Osteoblast (primary cell): ENCODE measurements at places on chromosomes 12 and 14.
A peak's percentile ranks its signal among the peaks of the same experiment; 100 is the strongest.

- DNase-seq = no peak
These were observed 7.2 kb upstream of the WSCD2 start for GRCh38 chr12:108121728-108122471.

GRCh38 chr12:58095002-58095401 is 153.6 kb downstream of the ATP23 start:
- DNase-seq = no peak

DNA sequence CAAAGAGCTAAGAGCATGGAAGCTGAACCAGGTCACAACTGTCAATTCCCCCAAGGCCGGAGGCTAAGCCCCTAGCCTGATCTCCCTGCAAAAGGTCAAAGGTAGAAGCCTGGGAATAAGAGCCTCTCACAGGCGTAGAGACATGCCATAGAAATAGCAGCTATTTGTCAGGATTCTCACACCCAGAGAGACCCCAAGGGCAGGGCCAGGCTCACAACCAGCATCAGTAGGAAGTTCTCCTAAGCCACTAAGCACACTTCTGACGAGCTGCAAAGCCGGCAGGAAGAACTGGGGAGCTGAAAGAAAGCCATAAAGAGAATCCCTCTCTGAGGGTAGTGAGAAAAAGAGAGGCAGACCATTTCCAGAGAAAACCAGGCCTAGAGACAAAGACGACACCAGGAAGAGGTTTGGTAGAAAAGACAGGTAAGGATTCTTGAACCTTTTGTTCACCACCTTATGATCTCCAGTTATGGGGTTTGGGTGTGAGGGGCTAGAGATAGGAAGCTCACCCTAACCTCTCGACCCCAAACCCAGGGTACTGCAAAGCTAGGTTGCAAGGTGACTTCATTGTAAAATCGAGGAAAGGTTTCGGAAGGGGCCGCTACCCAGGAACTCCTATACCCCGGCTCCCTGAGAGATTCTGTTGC is 1.0 kb downstream of the SMARCC2 start:
- peak; percentile 82 for DNase-seq

GRCh38 chr14:36785511-36785910 is 123.9 kb downstream of the PAX9 start:
- DNase-seq = no peak

DNA sequence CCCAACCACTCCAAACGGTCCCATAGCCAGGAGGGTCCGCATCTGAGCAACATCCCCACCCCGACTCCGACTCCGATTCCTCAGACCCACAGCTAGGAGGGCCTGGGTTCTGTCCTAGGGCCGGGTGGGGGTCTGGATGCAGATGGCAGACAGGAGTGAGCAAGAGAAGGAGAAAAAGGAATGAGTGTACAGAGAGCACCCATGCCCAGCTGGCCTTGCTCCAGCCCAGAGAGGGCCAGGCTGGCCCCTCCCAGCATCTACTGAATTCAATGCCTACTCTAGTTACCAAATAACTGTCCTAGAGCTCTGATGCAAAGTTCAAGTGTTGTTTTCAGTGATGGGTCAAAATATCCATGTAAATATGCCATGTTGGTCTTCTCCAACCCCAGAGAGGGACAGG is 40.8 kb downstream of the VDR start:
- no peak for DNase-seq
